ENCODE measurements at places on chromosomes 2 and 18.

DNA sequence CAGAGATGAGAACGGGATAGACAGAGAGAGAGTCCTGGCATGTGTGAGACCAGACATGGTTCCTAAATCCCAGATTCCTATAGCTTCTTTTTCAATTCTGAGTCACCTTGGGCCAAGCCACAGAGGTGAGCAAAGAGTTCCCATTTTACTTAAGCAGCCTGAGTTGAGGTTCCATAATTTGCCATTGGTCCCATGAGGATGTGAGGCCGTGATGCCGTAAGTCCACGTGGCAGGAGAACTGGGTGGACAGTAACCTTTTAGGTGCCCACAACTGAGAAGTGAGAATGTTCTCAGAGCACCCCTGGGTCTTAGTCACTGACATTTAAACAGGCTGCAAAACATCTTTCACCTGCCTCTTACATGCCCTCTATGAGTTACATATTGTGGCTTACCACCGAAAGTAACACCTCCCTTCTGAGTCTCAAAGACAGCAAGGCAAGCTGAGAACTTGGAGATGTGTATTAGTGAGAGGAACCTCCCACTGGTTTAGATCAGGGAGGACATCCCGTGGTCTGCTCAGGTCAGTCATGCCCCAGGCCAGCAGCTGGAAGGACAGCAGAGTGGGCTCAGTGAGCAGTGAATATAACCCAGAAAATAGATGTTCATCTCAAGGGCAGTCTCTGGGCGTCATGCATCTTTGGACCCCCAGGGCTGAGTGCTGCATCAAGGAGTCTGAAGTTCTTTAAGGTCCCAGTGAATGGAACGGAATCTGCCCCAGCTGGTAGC, 127.9 kb upstream of the LGALSL start:
- no peak for DNase-seq

GRCh38 chr2:58207189-58207588, 33.9 kb downstream of the FANCL start:
- DNase-seq, result no peak

DNA sequence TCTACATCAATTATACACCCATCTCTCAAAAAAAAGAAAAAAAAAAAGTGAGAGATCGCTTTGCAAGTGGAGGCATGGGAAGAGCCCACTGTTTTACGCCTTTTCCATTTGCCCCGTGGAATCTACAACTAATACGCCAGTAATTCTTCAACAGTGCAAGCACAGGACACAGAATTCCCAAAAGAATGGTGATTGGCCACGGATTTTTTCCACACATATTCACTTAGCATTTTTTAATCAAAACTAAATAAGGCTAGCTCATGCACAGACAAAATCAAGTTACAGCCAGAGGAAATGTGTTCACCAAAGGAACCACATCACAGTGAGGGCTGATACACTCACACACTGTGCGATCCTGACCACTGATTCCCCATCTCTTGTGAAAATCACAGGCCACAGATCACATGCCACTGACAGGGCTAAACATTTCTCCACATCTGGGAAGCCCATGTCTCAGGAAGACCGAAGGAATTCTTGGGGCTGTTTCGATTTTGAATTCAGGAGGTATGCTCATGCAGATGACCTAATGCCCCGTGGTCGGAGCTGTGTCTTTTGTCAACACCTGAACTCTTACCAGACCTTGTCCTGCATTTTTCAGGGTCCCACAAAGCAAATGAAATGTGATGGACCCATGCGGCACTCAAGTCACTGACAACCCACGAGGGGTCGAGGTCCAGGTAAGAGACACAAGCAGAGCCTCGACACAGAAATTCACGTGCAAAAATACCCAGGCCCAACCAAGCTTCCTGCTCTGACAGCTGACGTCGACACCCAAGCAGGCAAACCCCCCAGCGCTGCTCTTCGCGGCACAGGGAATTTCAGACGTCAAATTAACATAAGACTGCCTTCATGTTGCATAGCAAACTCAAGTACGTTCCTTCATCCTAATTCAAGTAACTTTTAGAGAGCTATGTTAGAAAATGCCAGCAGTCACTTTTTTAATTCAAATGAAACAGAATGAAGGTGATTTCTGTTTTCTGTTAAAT, 69.6 kb downstream of the ZNF516 start:
- no peak for DNase-seq

GRCh38 chr2:96414161-96414710, 78.7 kb downstream of the NCAPH start:
- no peak for DNase-seq

GRCh38 chr2:173690349-173690748, 274.8 kb downstream of the SP3 start:
- no peak for DNase-seq
